GM04503 (cell line): ENCODE measurements at places on chromosomes 7 and 10.
A peak's percentile ranks its signal among the peaks of the same experiment; 100 is the strongest.

DNA sequence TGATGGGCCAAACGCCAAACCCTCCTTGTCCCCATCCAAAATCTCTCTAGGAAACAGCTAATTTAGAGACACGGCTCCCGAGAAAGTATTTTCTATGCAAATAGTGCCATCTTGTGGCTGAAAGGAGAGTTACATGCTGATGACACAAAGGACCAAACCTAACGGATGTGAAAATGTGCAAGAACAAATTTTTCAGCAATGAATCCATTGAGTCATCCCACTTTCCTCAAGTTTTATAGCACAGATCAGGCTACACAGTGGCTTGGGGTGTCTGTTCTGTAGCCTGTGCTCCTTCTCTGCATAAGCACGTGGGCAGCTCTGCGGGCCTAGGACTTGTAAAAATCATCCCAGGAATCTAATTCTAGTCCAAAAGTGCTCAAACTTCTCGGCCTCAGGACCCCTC is 154.8 kb upstream of the PRR15 start:
- peak; percentile 40 for DNase-seq

DNA sequence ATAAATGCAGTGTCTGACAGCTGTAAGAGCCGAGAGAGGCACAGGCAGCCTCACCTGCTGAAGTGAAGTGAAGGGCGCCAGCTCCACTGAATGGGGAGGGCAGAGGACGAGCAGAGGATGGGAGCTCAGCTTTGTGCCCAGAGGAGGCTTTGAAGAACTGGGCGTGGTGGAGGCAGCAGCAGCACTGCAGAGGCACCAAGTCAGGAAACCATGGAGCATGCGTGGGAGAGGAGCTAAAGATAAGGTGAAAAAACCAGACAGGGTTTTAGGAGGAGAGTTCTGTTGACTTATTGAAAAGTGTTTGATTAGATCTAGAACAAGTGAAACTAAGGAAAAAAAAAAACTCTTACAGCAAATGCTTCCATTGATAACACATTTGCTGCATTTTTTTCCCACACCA is 216.4 kb downstream of the CXCL12 start:
- no peak for DNase-seq

- no peak for DNase-seq
Measured at GRCh38 chr7:145252031-145252430, 416.2 kb upstream of the TPK1 start.

- DNase-seq: no peak
Measured at GRCh38 chr10:125052146-125052545, 108.2 kb downstream of the CTBP2 start.

- no peak for DNase-seq
Measured at GRCh38 chr7:2621061-2621828, 10.5 kb upstream of the TTYH3 start.

- DNase-seq: no peak
Measured at GRCh38 chr7:100393233-100393905, 20.1 kb downstream of the PILRA start.

- DNase-seq: no peak
Measured at GRCh38 chr10:57979956-57980355, 287.7 kb downstream of the IPMK start.

- no peak for DNase-seq
Measured at GRCh38 chr10:28256776-28257175, 46.1 kb downstream of the MPP7 start.

DNA sequence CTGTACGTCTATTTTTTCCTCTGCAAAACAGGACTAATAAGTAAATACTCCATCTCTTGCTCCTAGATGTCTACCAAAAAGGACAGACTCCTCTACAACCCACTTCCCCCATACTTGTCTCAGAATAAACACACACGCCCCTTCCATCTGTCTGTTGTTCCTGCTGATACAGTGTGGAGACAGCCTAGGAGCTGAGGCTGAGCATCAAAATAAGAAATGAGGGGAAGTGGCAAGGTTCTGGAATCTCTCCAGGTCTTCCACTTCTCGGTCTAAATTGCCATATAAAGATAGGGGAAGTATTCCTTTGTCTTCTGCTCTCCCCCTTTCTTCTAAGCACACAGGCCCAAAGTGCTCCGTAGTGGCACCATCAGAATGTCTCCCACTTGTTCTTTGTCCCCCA is 30.8 kb upstream of the VSIR start:
- DNase-seq: no peak

DNA sequence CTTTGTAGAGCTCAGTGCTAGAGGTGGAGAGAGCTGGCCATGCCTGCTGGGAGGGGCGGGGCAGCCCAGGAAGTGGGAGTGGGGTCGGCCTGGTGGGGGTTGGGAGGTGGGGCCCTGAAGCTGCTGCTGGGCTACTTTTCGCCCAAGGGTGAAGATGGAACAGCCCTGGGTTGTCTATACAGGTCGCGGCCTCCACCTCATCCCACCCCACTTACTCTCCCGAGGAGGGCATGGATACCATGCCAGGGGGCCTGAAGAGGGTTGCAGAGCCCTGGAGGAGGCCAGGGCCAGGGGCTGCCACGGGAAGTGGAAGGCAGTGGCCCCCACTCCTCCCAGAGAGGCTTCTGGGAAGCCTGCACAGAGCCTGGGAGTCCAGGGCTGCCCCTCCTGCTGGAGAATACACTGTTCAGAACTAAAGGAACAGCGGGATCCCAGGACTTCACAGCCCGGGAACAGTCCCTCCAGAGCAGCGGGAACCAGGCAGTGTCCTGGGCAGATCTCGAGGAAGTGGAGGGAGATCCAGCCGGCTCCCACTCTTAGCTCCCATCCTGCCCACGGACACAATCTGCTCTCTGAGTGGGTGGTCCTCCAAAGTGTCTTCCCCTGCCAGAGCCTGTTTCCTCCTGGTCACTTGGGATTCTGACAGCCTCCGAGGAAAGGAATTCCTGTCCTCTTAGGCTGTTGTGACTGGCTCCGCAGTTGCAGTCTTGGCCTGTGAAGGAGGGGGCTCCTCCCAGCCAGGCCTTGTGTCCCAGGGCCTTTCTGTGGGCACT is 23.5 kb downstream of the MAT1A start:
- no peak for DNase-seq

GRCh38 chr7:6423942-6424701 is 23.6 kb downstream of the DAGLB start:
- DNase-seq: no peak

DNA sequence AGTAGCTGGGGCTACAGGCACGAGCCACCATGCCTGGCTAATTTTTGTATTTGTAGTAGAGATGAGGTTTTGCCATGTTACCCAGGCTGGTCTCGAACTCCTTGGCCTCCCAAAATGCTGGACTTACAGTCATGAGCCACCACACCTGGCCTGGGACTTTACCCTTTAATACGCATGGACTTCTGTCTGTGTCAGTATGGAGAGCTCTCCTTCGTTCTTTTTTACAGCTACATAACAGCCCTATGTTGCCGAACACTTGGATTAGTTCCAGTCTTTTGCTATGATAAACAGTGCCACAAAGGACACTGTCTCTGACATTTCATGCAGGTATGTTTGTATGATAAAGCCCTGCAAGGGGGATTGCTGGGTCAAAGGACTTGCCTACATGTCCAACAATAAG is 10.9 kb upstream of the OAT start:
- DNase-seq: no peak

DNA sequence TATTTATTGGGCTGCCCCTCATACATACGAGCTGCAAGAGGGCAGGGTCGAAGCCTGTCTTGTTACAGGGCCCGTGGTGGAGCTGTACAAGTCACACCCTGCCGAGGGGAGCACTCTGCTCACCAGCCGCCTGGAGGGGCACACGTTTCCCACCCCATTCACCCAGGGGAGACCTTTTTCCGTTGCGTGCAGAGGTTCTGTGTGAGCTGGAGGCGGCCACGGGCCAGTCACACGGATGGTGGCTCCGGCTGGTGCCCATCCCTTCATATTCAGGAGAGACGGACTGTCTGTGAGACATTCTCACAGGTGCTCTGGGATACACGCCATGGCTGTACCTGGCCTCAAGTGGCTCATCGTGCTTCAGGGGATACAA is 47.9 kb upstream of the FAM20C start:
- no peak for DNase-seq

- no peak for DNase-seq
Measured at GRCh38 chr7:33886149-33886623, 19.2 kb upstream of the BMPER start.

DNA sequence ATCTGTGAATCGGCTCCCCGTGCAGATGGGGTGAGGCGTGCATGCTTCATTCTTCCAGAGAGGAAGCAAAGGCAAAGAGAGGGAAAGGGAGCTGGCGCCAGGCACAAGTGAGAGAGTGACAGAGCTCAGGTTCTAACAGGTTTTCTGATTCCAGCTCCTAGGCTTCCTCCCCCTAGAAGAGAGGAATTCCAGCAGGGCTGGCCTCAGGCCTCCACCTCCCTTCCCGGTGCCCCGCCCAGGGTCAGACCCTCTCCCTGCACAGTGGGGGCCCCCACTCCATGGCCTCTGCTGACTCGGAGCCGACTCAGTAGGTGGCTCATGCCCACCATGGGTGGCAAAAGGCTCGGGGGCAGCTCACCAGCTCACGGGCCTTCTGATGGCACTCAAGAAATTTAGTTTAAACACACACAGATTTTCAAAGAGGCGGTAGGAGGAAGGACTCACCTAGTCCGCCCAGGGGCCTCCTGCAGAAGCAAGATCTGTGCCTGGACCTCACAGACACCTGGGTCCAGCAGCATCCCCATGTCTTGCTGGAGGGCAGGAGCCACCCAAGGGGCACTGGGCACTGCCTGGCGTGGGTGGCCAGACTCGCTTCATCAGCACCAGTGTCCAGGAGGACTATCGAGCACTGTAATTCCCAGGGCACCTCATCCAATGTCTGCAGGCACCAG is 183.5 kb downstream of the MAD1L1 start:
- DNase-seq: no peak

GRCh38 chr7:21965291-21965690 is 19.6 kb upstream of the CDCA7L start:
- DNase-seq: no peak

- DNase-seq: no peak
Measured at GRCh38 chr7:2698581-2699288, 10.7 kb downstream of the AMZ1 start.

GRCh38 chr7:92782236-92782635 is 54.1 kb downstream of the CDK6 start:
- no peak for DNase-seq

DNA sequence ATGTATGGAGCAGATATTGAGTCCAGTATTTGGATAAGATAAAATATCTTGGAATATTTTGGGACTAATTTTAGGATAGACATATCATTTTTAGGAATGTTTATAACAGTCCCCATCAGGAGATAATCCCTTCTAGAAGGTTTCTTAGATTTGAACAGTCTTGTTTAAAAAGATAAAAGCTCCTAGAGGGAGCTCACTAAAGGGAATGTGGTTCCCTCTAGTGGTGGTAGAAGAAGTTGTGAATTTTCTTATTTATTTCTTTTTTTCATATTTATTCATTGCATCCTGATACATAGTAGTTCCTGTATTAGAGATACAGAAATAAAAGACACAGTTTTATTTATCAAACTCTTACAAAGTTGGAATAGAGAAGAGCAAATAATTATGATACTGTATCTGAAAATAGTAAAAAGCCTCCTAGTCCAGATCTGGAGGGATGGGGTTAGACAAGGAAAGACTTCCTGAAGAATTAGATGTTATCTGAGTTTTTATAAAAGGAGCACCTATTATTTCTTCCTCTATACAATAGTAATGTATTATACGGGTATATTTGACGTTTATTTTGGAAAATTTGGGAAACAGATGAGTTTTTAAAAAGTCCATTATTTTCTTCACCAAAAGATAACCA is 24.5 kb upstream of the KLF14 start:
- DNase-seq: no peak

GRCh38 chr10:58201704-58202103 is 66.0 kb downstream of the IPMK start:
- no peak for DNase-seq

DNA sequence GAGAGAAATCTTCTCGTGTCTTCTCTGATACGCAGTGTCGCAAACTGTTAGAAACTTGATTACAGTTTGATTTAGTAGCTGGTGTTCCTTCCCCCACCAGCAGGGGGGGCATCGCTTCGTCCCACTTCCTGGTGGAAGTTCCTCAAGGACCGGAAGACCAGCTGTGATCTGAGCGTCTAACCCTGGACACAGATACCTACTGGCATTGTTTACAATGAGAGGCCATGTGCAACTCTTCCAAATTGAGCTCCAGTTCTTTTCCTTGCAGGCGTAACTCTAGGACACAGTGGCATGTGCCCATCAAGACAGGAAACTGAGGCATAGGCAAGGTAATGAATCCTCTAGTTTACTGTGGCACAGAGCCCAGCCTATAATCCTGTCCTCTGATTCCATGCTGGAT is 219.0 kb downstream of the CCDC3 start:
- DNase-seq: no peak

GRCh38 chr7:94043299-94043698 is 39.1 kb upstream of the BET1 start:
- peak; percentile 54 for DNase-seq

- DNase-seq: no peak
Measured at GRCh38 chr7:19114551-19114855, 2.9 kb downstream of the TWIST1 start.

- no peak for DNase-seq
Measured at GRCh38 chr7:89012016-89012415, 216.5 kb upstream of the TEX47 start.

DNA sequence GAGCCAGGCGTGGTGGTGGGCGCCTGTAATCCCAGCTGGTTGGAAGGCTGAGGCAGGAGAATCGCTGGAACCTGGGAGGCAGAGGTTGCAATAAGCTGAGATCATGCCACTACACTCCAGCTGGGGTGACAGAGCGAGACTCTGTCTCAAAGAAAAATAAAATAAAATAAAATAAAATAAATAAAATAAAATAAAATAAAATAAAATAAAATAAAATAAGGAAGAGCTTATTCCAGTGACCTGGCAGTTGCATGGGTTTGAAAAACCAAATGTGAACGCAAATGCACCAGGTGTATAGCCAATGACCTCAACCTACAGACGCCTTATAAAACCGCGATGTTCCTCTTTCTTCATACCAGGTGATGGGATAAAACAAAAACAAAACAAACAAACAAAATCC is 995.7 kb downstream of the TYW1 start:
- DNase-seq: no peak

DNA sequence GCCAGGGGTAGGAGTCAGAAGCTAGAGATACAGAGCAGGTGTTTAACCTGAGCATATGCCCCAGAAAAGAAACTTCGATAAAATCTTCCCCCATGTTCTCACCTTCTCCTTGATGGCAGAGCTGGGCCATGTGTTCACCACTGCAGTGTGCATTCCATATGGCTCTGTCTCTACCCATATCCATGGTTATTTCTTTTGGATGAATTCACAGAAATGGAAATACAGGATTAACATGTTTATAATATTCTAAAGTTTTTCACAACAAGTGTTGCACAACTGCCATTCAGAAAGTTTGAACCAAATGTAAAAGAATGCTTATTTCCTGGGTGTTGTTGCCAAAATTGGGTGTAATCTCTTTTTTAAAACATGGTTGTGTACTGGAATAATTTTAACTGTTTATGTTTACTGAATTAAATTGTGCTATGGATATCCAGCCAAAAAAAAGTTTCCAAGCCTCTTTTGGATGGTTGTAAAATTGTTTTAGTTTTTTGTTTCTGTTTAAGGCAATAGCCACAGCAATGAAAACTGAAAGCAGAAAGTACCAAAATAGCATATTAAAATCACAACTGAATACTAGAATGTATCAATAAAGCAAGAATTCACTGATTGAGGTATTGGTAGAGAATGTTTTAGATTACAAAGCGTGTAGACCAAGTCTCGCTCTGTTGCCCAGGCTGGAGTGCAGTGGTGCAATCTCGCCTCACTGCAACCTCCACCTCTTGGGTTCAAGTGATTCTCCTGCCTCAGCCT is 19.9 kb upstream of the CCNY start:
- no peak for DNase-seq

- DNase-seq: no peak
Measured at GRCh38 chr10:110068780-110069179, 61.0 kb downstream of the ADD3 start.
